ENCODE measurements at places on chromosomes 11 and 22. TPM values are rescaled to one million over a fixed set of nuclear protein-coding genes. Genes with fewer than 3 reads are reported as not detected.

Gene MN1
- 1.2 TPM for polyA plus RNA-seq

Gene CRYBB3
- 1.6 TPM for polyA plus RNA-seq

Gene CADM1
- 6.3 TPM for polyA plus RNA-seq

- no peak for DNase-seq
Observed at GRCh38 chr11:132142121-132142520, 771.7 kb downstream of the NTM start.

- peak; percentile 56 for DNase-seq
Observed at GRCh38 chr11:12746593-12747097, 72.4 kb downstream of the TEAD1 start.

DNA sequence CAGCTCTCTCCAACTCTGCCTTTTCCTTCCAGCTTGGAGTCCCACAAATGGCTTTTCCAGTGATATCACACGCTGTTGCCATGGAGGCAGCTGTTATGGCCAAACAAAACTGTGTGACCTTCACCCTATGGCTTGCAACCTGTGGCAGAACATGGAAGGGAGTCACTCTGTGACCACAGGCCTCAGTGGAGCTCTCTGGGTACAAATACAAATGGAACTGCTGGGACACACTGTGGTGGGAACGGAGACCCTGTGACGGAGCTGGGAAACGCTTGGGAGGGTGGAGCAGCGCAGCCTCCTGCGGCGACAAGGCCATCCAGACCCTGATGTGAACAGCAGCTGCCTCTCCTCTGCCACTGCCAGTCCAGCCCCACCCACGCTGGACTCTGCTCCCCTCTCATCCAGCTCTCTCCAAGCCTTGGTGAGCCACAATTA lies 162.5 kb downstream of the ETS1 start:
- DNase-seq: peak; percentile 82

- DNase-seq: no peak
Observed at GRCh38 chr11:28701760-28702449, 593.7 kb downstream of the METTL15 start.

DNA sequence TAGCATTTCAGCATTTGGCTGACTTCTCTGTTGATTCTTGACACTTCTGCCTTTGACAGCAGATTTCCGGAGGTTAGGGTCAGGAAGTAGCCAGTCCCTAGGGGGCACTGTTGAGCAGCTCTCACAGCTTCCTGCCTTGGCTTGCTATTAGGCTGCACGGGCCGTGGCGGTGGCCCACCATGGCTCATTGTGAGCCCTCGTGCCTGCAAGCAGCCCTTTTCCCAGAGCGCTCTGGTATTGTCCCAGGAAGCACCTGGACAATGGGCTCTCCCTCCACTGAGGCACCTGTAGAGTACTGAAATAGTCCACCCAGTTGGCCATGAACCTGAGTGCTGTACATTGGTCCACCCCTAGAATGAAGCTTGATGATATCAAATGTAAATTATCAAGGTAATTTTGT lies 100.2 kb upstream of the GAL start:
- peak; percentile 50 for DNase-seq

- DNase-seq: no peak
Observed at GRCh38 chr22:37663521-37664140, 5.1 kb downstream of the PDXP start.

DNA sequence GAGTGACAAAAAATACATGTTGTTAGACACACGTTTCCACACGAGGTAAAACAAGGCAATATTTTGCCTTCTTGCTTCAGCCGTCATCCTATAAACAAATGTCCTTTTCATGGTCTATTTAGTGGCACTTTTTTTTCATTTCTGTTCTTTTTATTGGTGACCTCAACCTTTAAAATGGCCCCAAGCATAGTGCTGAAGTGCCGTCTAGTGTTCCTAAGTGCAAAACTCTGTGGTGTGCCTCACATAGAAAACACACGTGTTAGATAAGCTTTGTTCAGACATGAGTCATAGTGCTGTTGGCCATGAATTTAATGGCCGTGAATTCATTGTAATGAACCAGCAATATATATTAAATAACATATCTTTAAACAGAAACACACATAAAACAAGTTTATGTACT lies 15.6 kb downstream of the OVCH2 start:
- no peak for DNase-seq

Gene MOGAT2
- 0.08 TPM for polyA plus RNA-seq

DNA sequence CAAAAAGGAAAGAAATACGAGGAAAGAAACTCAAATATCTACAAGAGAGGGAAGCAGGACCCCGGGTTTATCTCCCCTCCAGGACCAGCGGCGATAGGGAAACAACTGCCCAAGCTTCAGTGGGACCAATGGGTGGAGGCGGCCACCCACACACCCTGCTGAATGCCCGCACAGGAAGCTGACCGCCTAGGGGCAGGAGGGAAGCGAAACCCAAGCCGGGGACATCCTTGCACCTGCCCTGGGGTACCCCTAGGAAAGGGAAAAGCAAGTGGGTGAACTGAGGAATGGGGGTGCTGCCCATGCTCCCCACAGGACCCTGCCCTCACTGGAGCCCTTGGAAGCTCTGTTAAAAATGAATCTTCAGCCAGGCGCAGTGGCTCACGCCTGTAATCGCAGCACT lies 27.6 kb upstream of the HMOX1 start:
- DNase-seq: peak; percentile 49

- DNase-seq: no peak
Observed at GRCh38 chr11:86978756-86979608, 23.8 kb upstream of the FZD4 start.

- DNase-seq: peak; percentile 71
Observed at GRCh38 chr11:72091292-72091691, 10.6 kb downstream of the LRRC51 start.

DNA sequence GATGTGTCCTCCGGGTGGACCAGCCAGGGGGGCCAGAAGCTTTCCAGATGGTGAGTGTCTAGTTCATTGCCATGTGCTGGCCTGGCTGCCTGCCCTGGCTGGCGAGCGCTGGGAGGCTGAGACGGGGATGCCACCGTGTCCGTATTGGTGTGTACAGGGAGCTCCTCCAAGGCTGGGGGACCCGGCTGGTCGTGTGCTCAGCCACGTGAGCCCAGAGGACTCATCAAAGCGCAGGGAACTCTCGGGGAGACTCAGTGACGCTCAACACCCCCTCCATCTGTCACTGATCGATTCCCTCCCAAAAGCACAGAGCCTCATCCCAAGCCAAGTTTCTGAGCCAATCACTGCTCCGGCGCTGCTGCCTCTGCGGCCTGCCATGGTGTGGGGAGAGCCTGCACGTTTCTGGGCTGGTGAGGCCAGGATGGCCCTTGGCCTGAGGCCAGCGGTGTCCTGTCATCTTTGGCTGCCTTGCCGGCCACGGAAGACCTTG lies 423.7 kb downstream of the SHANK2 start:
- DNase-seq: no peak

DNA sequence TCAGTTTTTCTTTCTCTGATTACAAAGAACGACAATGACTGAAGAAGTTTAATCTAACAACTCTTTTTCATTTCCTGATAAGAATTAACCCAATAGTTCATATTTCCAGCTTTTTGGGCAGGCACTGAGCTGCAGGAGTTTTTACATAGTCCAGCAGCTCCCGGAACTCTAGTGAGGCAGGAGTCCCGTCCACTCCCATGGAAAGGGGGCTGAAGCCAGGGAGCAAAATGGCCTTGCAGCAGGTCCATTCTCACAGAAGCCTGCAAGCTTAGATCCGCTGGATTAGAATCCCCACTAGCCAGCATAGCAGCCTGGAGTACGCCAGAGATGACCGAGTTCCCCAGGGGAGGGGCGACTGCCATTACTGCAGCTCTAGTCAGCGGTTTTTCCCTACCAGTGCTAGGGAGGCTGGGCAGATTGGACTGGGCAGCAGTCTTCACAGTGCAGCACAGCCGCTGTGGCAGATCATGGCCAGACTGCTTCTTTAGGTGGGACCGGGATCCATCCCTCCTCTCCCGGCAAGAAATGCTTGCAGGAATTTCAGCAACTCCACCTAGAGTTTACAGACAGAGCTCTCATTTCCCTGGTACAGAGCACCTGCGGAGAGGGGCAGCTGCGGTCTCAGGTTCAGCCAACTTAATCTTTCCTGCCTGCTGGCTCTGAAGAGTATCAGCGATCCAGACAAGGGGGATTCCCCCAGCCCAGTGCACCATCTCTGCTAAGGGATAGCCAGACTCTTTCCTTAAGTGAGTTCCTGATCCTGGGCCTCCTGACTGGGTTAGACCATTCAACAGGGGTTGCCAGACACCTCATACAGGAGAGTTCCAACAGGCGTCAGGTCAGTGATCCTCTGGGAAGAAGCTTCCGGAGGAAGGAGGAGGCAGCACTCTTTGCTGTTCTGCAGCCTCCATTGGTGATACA lies 742 bp upstream of the CASP4 start:
- DNase-seq: peak; percentile 48

GRCh38 chr11:113884361-113884836 lies 9.0 kb upstream of the USP28 start:
- DNase-seq: no peak

GRCh38 chr11:8006349-8006977 lies 19.3 kb downstream of the EIF3F start:
- no peak for DNase-seq

- DNase-seq: no peak
Observed at GRCh38 chr11:95767498-95767897, 22.1 kb downstream of the FAM76B start.

DNA sequence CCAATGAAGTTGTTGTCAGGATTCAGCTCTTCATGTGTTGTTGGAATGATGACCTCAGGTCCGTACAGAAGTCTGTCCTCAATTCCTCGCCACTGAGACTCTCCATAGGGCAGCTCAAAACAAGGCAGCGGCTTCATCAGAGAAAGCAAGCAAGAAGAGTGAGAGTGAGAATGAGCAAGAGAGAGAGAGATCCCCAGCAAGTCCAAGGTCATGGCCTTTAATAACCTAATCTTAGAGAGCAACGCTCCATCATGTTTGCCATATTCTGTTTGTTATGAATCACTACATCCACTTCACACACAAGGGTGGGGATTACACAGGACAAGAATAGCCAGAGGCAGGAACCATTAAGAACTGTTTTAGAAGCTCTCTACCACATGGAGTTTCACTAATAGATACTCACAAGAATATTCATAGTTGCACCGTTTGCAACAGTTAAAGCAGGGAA lies 23.3 kb upstream of the MMP7 start:
- DNase-seq: no peak

GRCh38 chr11:22656130-22656529 lies 10.3 kb upstream of the GAS2 start:
- DNase-seq: no peak

- no peak for DNase-seq
Observed at GRCh38 chr11:87974797-87975196, 200.4 kb downstream of the RAB38 start.

DNA sequence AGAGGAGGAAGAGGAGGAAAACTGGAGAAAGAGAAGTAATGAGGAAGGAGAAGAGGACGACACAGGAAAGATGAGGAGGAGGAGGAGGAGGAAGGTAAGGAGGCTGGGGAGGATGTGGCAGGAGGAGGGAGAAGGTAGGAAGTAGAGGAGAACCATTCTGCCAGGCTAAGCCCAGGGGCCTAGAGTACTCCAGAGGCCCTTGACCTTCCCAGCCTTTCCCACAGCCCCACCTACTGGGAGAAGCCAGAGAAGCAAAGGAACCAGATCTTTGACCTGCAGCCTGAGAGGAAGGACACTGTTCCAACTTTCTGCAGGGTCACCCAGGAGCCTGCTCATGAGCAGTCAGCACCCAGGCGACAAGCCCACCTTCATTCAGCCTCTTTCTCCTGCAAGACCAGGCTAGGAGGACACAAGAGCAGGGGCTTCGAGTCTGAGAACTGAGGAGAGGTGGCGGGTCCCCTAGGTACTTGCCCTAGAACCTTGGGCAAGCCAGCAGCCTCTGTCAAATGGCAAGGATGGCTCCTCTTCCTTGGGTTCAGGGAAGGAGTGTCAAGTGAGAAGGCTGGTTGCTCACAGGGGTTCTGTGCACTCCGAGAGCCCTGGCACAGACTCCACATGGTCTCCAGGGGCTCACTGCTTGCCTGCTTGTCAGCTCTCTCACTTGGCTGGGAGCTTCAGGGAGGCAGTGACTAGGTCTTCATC lies 27.9 kb upstream of the OAF start:
- DNase-seq: peak; percentile 62

DNA sequence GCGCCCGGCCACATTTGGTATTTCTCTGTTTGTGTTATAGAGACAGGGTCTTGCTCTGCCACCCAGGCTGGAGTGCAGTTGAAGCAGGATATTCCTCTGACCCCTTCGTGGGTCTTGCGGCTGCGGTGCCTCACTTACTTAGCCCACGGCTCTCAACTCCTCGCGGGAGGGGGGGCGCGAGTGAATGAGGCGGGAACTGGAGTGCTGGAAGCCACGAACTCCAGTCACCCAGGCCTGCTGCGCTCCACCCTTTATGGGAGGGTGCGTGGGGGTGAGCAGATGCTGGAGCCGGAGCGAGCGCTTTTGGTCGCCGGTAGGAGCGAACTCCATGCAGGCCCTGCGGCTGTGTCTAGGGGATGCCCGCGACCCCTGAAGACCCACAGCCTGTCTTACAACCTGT lies 1.8 kb downstream of the C11orf54 start:
- DNase-seq: peak; percentile 21

DNA sequence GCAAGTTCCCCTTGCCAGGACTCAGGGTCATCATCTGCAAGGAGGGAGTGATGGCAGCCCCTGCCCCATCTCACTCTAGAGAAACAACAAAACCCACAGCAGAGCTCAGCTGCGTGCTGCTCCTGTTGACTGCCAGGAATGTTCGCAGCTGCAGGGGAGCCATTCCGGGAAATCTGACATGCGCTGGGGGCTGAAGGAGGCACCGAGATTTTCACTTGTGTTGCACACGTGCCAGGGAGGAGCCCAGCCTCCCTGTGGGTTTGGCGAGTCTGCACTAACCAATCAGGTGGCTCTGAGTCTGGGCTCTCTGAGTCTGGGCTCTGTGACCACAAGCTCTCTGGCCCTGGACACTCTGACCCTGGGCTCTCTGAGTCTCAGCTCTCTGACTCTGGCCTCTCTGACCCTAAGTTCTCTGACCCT lies 10.5 kb downstream of the FGF3 start:
- no peak for DNase-seq

GRCh38 chr11:128860571-128861361 lies 6.3 kb downstream of the KCNJ1 start:
- DNase-seq: no peak

GRCh38 chr22:24107661-24108060 lies 73.6 kb upstream of the SUSD2 start:
- DNase-seq: peak; percentile 38

- peak; percentile 100 for DNase-seq
Observed at GRCh38 chr11:62805076-62805892, at the start of gene NXF1. Gene NXF1, minus strand, starts transcription at chr11:62805440. Its CDS starts 84 bp downstream, at chr11:62805356.

- DNase-seq: no peak
Observed at GRCh38 chr22:39525658-39525975, 5.3 kb downstream of the ATF4 start.

DNA sequence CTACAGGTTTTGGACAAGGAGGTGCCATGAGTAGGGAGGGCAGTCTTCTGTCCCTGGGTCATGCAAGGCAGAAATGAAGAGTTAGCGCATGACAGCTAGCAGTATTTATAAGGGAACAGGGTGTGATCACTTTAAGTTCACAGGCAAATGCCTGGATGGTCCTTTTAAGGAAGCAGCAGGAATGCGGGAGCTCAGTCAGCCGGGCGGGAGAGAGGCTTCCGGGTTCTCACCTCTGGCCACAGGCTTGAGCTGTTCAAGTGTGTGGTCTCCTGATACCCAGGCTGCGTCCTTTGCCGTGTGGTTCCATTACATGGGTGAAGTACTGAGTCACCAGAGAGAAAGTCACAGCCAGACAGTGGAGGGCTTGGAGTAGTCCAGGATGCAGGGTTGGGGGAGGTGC lies 105.4 kb downstream of the BCR start:
- DNase-seq: no peak
